ENCODE measurements at places on chromosomes 7 and 10.

GRCh38 chr10:3085785-3086567 is 18.6 kb downstream of the PFKP start:
- DNase-seq, result no peak

- DNase-seq, result no peak
Observed at GRCh38 chr7:139931190-139931934, 102.3 kb downstream of the TBXAS1 start.

GRCh38 chr10:85284778-85285770 is 956.7 kb downstream of the CCSER2 start:
- no peak for DNase-seq

DNA sequence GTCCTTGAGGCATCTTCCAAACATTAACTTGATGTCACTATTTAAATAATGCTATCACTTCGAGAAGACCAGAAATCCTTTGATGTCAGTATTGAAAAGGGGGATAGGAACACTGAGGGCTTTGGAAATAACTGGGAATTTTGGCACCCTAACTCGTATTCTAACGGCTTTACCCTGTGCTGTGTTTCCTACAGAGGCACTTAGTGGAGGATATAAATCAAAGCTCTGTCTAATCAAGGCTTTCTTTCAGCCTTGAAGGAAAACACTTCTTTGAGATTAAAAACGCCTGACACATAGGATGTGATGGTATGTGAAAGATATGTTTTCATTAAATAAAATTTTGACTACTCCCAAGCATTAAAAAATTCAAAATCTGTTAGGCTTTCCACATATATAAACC is 62.3 kb downstream of the CREB5 start:
- DNase-seq, result no peak

DNA sequence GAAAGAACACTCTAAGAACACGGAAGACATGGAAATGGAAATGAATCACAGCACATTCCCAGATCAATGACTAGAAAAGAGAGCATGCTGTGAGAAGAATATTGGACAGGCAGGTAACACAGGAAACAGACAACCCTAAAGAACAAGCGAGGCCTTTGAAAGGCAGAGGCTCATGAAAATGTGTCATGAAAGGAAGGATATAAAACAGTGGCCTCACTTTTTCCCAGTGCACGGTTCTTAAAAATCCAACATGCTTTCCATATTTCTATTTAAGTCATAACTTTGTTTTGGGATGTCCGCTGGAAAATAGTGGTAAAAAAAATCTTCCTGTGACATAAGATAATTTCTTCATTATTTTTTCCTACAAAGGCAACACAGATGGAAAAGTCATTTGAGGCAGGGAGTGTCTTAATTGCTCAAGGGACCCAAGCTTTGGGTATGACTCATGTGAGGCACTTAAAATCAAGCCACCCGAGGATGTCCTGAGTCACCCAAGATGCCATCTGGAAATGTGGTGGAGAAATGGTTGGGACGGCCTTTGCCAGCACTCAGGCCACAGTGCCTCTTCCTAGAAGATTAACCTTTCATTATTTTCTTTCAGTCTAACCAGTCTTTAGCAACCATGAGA is 17.0 kb downstream of the ITIH5 start:
- DNase-seq, result no peak

DNA sequence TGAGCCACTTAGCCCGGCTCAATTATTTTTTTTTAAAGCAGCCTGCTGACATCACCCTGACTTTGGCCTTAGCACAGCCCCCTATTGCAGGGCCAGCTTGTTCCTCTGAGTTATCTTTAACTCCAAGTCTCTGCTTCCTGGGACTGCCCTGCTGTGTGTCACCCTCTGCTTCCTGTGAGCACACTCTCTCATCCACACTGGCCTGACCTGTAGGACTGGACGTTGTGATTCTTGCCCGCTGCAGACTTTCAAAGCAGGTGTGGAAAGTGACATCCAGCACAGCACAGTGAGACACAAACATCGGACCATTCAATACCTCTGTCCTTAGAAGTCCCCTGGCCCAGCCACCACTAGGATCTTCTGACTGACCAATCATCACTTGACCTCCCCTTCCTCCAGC is 26.4 kb upstream of the HSPA12A start:
- no peak for DNase-seq

- DNase-seq, result no peak
Observed at GRCh38 chr10:125038637-125039036, 96.7 kb downstream of the ZRANB1 start.

- DNase-seq, result no peak
Observed at GRCh38 chr10:809671-810350, 120.3 kb upstream of the DIP2C start.

All from naive thymus-derived CD4-positive, alpha-beta T cell (primary cell).